ENCODE measurements at places on chromosomes 2 and 18. TPM values are rescaled to one million over a fixed set of nuclear protein-coding genes. Genes with fewer than 3 reads are reported as not detected.

DNA sequence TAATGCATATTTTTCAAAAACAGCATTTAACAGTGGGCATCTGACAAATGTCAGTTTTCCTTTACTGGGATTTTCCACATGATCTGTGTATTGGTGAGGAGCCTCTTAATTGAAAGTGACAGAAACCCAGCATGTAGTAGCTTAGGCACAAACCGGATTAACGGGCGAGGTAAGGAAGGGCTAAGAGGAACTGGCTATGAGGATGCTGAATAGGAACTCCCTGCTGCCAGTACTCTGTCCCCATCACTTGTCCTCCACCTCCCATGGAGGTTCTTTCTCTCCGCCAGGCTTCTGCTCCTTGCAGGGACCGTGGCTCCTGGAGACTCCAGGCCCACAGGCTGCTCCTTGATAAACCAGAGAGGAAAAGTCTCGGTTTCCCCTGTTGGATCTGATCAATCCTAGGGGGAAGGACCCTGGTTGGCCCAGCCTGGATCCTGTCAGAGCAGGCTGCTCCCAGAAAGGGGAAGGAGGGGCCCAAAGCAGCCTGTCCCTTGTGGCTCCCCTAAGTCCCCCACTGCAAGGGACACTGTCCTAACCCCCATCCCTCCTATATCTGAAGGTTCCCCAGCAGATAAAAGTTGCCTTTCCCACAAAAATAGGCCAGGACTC, 10.3 kb downstream of the TEX44 start:
- no peak for DNase-seq

DNA sequence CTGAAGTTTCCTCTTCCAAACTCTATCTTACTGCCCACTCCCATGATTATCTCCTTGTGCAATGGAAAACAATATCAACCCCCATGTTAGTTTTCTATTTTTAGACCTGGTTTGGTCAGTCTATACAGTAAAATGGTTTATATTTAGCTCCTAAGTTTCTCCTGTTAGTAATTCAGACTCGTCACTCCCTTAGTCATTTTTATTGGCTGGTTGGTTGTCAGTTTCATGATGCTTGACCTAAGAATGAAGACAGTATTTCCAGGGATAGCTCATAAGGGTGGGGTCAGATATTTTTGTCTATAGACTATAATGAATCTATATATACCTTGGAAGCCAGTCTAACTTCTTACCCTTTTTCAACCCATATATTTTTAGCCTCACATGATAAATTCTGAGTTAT, 61.4 kb upstream of the NEUROD1 start:
- DNase-seq, result no peak

GRCh38 chr2:29841386-29842004, 79.9 kb downstream of the ALK start:
- no peak for DNase-seq

DNA sequence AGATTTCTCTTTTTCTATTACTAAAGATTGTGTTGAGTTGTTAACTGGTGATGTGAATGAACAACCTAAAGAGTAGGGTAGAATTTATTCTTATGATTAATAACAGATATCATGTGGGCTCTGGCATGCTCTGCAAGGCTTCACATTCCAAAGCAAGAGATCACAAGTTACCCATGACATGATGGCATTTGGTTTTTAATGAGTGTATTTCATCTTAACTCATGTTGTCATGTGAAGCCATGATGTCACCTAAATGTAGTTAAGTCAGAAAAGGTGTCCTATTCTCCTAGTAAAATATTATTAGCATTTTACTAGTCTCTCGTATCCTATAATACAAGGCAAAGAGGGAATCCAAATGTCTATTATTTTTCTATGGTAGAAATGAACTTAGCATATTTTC, 678.0 kb downstream of the ARHGAP15 start:
- DNase-seq, result no peak

MALL gene
- 5.9 TPM for total RNA-seq

All from spinal cord (tissue), 10 donors.